SK-N-SH (cell line): ENCODE measurements at places on chromosomes 4 and X.
A peak's percentile ranks its signal among the peaks of the same experiment; 100 is the strongest.

- no peaks in the 10 kb centered on the region for H3K27me3 ChIP-seq
- DNase-seq, result no peak
- no peaks in the 10 kb centered on the region for H3K4me1 ChIP-seq
- no peaks in the 10 kb centered on the region for H3K36me3 ChIP-seq
Observed at GRCh38 chrX:14496674-14497073, 32.7 kb upstream of the GLRA2 start.

- no peak overlapping the region for H3K27ac ChIP-seq
- H3K4me3 ChIP-seq, result no peak overlapping the region
- no peaks in the 10 kb centered on the region for H3K4me1 ChIP-seq
- no peaks in the 10 kb centered on the region for H3K36me3 ChIP-seq
- no peaks in the 10 kb centered on the region; the same call in 1 of the 2 replicates for H3K27me3 ChIP-seq
- no peak for DNase-seq
Observed at GRCh38 chrX:53713987-53714579, 27.6 kb upstream of the HUWE1 start.

DNA sequence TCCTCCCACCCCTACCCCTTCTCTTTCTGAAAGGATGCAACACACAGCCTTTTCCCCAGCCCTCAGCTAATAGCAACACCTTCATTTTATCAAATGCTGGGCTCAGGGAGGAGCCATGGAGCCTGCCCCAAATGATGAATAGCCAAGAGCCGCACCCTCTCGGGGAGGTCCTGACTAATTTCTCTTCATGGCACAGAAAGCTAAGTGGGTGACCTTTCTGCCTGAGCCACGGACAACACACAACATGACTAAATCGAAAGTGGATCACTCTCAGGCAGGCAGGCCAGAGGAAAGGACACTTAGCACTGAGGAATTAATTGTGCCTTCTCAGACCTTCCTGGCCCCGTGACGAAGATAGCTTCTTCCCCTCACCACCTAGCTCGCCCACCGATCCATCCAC lies 165.1 kb upstream of the RAI2 start:
- H3K4me1 ChIP-seq, result no peaks in the 10 kb centered on the region
- H3K27me3 ChIP-seq, result no peaks in the 10 kb centered on the region
- H3K27ac ChIP-seq, result no peak overlapping the region
- H3K36me3 ChIP-seq, result no peaks in the 10 kb centered on the region

- no peak overlapping the region for H3K4me3 ChIP-seq
- H3K4me1 ChIP-seq, result no peaks in the 10 kb centered on the region
- no peaks in the 10 kb centered on the region for H3K27me3 ChIP-seq
- H3K36me3 ChIP-seq, result no peaks in the 10 kb centered on the region
Observed at GRCh38 chrX:31021537-31021936, 50.3 kb downstream of the FTHL17 start.

- H3K4me3 ChIP-seq, result peak overlapping the region; percentile 94; the same call in 1 of the 2 replicates
- peaks cover 9% of the 10 kb centered on the region for H3K4me1 ChIP-seq
- peak overlapping the region; percentile 93; the same call in 1 of the 2 replicates for H3K27ac ChIP-seq
- DNase-seq, result no peak
- H3K36me3 ChIP-seq, result peaks cover 39% of the 10 kb centered on the region
Observed at GRCh38 chr4:48832571-48832970, 1.7 kb downstream of the OCIAD1 start.
